HuH-7 (cell line): ENCODE measurements at places on chromosomes 5 and 9.
A peak's percentile ranks its signal among the peaks of the same experiment; 100 is the strongest.

DNA sequence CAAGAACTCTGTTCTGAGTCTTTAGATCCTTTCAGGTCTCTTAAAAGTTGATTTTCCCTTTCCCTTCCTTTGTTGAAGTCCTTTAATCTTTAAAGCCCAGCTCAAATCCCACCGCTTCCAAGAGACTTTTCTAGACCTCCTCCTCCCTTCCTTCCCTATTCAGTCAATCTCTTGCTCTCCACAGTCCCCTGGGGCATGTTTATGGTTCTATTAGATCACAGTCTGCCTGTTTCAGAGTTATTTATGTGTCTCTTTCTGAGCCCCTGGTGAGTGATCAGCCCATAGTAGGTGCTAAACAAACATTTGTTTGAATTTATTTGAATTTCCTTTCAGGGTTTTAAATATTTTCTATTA, 7.2 kb upstream of the ARSI start:
- no peak for DNase-seq

DNA sequence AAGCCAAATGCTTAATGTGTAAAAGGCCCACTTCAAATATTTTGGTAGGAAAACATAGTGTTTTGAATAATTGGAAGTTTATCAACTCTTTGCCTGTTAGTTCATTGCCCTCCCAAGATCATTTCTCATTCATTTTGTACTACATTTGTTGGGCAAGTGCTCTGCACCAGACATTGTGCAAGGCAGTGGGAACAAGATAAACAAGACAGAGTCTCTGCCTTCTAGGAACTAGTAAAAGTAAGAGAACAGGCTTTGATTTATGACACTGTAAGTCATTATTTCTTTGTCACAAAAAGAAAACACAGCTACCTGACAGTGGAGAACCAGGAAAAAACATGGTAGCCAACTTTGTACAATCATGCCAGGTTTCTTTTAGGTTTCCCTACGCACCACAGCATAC, 63.7 kb upstream of the PAM start:
- DNase-seq = no peak

- DNase-seq = no peak
These were observed 49.0 kb downstream of the OLFM1 start for GRCh38 chr9:135136481-135136880.

DNA sequence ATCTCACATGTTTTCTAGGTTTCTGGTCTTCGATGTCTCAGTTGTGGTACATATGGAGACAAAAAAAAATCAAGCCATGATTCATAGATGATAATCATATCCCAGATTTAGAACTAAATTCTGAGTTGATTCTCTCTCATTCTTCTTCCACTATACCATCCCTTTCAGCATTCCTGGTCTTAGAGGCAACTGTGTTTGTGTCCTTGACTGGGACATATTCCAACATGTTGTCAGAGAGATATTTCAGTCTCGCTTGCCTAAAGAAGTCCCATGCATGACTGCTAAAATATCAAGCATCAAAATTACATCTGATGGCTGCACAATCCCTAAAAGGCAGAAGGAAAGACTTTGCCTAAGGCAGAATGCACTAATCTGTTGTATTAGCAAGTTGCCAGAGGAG, 236.6 kb downstream of the PSAT1 start:
- no peak for DNase-seq

- no peak for DNase-seq
These were observed 111.1 kb downstream of the ARHGAP26 start for GRCh38 chr5:142881076-142881783.

- no peak for DNase-seq
These were observed 504.5 kb upstream of the ITGA1 start for GRCh38 chr5:52283221-52283620.

GRCh38 chr9:97529363-97530076, 28.1 kb downstream of the TMOD1 start:
- DNase-seq = no peak

DNA sequence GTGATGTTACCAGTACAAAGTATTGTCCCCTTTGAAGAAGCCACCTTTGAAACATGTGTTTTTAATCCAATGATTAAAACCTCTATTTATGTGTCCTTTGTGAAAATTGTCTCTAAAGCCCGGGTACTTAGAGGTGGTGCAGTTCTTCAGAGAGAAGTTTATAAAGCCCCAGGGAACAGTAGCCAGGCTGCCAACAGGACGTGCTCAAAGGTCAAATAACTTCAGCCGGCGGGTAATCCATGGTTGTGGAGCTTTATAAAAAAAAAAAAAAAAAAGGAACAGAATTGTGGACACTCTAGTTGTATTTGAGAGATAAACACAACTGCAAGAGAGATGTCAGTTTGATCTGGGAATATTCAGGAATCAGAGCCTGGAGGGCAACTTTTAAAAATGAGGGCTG, 57.9 kb upstream of the CTNND2 start:
- DNase-seq = peak; percentile 42

DNA sequence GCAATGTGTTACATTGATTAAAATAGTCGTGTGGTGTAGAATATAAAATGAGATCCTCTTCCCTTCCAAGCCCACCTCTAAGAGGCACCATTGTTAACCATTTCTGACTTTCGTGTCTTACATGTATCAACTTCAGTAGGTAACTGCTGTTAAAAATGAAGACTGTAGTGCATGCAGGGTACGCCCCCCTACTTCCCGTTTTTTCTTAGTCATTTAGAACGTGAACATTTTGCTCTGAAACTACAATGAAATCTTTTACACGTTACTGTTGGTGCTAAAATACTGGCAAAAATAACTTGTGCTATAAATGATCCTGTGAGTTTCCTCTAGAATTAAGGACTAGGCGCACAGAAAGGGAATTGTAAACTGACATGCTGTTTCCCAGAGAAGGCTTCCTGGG, 41.5 kb downstream of the WNK2 start:
- DNase-seq = no peak

- DNase-seq = no peak
These were observed 173.0 kb upstream of the MAP1B start for GRCh38 chr5:71934322-71934721.

- no peak for DNase-seq
These were observed 159.6 kb downstream of the TLE4 start for GRCh38 chr9:79731171-79731890.

DNA sequence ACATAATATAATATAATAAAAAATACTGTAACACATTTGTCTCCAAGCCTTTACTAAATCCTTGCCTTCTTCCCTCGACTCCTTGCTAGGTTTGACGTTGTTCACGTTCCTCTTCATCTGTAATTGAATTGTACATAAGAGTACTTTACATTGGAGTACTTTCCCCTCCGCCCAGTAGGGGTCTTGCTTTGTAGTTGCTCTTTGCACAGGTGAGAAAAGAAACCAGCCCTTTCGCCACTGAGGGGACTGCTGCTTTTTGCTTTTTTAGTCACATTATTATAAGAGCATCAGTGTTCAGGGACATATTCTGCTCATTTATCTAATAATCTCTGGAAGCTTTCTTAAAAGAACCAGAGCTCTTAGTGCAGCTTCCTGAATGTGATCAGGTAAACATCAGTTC, 115.0 kb downstream of the CETN3 start:
- no peak for DNase-seq

GRCh38 chr5:6950860-6951259, 237.6 kb downstream of the TENT4A start:
- DNase-seq = no peak

- DNase-seq = no peak
These were observed 36.3 kb downstream of the CD180 start for GRCh38 chr5:67160272-67160671.

DNA sequence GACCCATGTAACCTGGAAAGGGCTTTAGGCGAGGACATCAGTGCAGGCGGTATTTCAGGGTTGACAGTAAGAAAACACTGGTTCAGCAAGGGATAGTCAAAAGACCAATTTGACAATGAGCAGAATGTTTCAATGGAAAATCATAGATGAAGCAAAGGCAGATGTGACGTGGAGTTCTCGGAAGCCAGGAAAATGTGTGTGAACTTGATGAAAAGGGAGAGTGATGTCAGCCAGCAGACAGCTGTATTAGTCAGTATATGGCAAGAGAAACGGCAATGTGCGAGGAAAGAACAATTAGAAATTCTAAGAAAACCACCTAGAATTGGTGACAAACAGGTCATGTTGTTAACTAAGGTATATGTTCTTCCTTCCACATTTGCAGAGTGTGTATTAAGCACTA, 503.9 kb upstream of the DAB2 start:
- no peak for DNase-seq

GRCh38 chr5:176633598-176633997, 3.1 kb downstream of the EIF4E1B start:
- DNase-seq = no peak

GRCh38 chr9:116154334-116154975, 864 bp downstream of the PAPPA start:
- DNase-seq = peak; percentile 46

DNA sequence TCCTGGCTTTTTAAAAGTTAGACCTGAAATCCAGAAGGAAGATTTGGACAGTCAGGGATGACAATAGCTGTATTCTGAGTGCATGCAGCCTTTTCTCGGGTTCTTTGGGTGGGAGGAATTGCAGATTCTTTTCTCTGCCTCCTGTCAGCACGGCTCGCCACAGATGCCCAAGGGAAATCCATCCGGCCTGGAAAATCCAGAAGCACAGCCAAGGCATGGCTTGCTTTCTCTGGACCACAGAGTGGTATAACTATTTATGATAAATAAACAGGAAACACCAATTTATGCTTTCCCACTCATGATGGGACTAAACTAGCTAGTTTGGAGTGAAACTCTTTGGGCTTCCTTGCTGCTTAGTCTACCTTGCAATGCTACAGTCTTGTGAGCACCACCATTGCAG, 59.1 kb downstream of the C9orf152 start:
- no peak for DNase-seq

DNA sequence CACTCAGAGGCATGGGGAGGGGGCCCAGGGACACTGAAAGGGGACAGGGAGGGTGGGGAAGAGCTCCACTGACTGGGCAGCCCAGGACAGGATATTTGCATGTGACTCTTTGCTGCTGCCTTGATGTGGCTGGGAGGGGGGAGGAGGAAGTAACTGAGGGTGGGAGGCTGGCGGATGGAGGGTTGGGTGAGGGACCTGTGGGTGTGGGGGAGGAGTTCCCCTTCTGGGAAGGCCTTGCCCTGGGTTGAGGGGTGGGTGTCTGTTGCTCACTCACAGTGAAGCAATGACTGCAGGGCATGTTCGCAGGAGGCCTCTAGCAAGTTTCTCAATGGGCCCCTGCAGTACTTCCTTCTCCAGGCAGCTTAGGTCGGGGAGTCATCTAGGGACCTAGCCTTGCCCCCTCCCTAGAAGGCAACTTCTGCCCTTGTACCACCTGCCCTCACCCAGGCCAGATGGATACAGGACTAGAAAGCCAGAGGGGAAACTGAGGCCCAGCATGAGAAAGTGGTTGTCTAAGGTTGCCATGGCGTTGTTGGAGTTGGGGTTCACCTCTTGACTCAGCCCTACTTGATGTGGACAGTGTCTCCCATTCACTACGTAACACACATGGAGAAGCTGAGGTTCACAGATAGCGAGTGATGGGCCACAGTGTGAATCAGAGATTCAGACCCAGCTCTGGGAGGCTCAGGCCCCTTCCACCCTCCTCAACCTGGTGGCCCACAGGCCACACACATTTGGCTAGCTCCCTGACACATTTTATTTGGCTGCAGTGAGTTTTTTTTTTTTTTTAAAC, 3.0 kb downstream of the GRK6 start:
- DNase-seq = no peak

GRCh38 chr5:120528609-120529008, 64.5 kb downstream of the PRR16 start:
- no peak for DNase-seq

GRCh38 chr9:116223926-116224325, 70.3 kb downstream of the PAPPA start:
- no peak for DNase-seq

GRCh38 chr9:22114956-22115355, 105.9 kb upstream of the CDKN2B start:
- no peak for DNase-seq

DNA sequence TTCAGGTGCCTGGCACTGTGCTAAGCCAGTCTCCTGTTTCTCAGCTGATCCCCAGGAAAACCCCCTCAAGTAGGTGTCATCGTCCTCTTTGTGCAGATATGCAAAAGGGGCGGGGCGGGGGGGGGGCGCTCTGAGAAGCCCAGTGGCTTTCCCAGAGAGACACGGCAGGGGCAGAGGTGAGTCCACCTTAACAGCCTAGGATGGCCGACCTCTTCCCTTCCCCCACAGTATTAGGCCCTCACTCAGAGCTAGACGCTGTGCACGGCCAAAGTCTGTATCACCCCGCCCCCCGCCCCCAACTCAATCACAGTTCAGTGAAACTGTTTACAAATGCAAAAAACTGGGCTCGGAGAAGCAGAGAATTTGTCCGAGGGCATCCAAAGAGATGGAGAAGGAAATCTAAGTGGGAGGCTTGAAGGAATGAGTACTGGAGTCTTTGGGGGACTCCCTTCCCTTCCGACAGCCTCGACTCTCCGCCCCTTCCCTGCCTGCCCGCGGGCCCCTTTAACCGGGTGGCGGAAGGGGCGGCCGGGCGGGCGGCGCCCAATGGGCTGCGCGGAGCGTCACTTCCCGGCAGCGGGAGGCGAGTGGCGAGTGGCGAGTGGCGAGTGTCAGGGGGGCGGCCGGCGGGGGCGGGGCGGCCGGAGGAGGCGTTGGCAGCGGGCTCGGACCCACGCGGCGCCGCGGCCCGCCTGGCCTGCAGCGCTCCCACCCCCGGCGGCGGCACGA, at the start of gene ERGIC1:
ERGIC1 (plus strand) TSS at position 566 of the 729 bp plus-strand sequence; CDS start at position 729, 163 bp downstream.
- DNase-seq = peak; percentile 87

- no peak for DNase-seq
These were observed 28.5 kb upstream of the UNC5A start for GRCh38 chr5:176781638-176782570.

GRCh38 chr5:40017135-40017534, 592.4 kb upstream of the DAB2 start:
- DNase-seq = no peak

- no peak for DNase-seq
These were observed 160.5 kb downstream of the UNC13B start for GRCh38 chr9:35322075-35322885.

GRCh38 chr5:137699336-137700281, 36.3 kb downstream of the KLHL3 start:
- DNase-seq = no peak

GRCh38 chr9:89622933-89623861, 18.4 kb downstream of the GADD45G start:
- DNase-seq = no peak

DNA sequence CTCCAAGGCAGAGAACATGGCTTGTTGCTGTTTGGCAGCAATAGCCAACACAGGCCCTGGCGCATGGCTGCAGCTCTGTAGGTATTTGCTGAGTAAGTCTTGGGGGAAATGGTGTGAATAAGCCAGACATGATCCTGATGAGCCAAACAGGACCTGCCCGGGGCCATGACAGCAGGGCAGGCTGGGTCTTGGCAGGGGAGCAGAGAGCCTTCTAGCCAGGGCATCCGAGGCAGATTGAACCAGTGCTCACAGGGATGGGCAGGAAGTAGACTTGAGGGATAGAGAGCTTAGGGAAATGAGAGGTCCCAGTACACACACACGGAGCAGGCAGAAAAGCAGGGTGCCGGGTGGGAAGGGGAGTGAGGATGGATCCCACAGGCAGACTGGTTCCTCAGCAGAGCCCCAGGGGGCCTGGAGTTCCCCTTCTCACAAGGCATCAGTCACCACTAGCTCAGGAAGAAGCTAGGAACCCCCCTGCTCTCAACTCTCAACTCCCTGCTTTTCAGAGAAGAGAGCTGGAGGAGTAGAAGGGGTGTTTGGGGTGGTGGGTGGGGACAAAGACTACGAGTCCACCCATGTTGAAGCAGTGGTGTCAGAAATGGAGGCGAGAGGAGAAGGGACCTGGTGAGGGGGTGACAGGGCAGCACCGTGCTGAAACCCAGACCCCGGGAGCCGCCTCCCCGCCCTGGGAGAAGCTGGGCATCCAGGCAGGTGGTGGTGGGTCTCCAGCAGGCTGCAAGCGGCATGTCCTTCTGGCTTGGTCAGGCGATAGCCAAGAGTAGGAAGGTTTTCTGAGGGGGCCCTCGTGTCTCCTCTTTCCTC, 111.1 kb downstream of the RGS3 start:
- DNase-seq = no peak
